ENCODE measurements at places on chromosomes 3 and 15. TPM values are rescaled to one million over a fixed set of nuclear protein-coding genes. Genes with fewer than 3 reads are reported as not detected.

- DNase-seq, result peak; percentile 16
Measured at GRCh38 chr3:197793247-197793646, 2.2 kb downstream of the LRCH3 start.

DNA sequence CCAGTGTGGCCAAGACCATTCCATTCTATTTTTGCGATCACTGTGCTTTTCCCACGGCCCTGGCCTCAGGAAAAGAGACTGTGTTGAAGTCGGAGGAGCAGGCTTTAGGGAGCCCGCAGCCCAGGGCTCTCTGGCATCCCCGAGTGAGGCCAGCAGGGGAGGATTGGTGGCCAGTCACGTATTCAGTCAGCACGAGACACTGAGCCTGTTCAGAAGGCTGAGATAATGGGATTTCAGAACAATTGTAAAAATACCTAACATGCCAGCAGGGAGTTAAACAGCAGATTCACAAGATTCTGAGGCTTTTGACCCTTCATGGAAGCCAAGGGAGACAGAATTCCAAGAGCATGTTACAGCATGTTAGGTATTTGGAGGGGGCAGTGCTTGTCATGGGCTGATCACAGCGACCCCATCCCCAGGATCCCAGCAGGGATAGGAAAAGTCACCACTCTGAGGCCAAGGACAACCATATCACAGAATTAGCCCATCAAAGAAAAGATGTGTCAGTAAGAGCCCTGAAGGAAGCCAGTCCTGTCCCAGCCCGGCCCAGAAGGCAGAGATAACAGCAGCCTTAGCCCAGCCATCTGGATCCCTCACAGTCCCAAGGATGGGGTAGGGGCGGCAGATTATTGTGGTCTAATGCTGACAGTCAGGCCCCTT is 40.6 kb downstream of the AMOTL2 start:
- peak; percentile 63 for DNase-seq

DNA sequence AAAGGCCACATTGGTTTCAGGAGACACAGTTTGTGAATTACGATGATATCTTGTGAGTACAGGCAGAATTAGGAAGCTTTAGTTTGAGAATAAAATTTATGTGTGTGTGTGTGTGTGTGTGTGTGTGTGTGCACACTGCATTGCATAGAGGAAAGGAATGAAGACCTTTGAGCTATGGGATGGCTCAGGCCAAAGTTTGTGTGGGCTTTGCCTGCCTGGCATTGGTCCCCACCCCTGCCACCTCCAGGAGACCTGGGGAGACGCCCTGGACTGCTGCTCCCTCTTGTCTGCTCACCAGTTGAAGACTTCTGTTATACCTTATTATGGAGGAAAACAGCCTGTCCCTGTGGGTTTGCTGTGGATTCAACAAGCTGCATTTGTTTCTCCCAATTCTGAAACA is 37.2 kb downstream of the TIGIT start:
- DNase-seq, result no peak

DNA sequence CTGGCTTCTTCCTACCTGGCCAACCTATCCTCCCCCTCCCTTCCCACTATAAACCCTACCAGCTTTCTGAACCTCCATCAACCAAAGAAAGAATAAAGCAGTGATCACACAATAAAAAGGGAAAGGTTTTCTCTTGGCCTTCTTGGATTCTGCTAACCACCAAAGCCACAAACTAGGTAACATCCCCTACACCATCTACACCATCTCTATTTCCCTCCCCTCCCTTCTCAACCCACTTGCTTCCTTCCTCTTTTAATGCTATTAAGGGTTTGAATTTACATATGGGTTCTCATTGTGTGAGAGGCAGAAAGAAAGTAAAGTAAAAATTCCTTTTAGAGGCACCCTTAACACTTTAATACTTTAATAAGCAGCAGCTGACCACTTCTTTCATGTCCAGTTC is 25.8 kb upstream of the RSL24D1 start:
- no peak for DNase-seq

DNA sequence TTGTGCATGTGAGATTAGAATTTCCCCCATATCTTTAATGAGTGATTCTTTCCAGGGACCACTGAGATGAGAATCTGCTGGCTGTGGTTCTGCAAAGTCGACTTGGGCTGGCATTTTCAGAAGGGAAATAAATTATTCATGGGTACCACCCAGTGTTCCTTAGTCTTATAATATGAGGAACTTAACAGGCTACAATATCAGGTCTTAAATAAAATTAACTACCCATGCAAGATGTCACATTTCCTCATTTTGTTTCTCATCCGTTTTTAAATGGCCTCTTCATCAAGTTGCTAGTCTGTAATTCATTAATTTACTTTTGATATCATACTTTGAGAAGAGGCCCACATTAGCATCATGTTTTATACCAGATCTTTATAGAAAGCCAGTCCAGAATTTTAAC is 58.3 kb upstream of the SKOR1 start:
- DNase-seq, result no peak

DNA sequence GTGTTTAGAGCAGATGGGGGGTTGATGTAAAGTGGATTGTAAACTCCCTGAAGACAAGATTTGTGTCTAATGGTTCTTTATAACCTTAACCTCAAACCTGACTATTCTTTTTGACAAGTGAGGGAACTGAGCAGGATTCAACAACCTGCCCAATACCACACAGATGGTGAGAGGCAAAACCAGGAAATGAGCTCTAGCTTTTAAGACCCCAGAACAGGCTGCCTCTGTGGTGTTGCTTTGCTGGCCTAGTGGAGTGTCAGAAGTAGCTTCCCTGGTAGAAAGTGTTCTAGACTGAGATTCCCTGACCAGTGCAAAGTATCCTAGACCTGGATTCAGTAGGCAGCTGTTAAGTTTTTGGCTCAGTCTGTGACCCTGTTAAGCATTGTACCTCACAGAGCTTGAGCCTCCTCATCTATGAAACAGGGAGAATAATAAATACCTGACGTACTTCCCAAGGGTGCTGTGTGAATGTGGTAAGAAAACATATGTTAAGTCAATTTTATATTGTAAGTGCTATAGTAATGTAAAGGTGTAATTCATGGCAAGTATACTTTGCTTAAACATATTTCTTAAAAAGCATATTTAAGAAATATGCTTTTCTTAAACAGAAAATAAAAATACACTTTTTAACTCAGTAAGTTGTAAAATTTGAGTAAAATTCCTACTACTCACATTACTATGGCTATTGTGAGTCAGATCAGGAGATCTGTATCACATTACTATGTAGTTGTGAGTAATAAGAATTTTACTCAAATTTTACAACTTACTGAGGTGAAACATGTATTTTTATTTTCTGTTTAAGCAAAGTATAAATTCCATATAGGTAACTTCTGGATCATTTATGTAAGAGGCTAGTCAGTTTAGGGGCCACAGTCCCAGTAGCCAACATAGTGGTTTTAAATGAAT is 8.8 kb downstream of the GPR87 start:
- DNase-seq, result no peak

DNA sequence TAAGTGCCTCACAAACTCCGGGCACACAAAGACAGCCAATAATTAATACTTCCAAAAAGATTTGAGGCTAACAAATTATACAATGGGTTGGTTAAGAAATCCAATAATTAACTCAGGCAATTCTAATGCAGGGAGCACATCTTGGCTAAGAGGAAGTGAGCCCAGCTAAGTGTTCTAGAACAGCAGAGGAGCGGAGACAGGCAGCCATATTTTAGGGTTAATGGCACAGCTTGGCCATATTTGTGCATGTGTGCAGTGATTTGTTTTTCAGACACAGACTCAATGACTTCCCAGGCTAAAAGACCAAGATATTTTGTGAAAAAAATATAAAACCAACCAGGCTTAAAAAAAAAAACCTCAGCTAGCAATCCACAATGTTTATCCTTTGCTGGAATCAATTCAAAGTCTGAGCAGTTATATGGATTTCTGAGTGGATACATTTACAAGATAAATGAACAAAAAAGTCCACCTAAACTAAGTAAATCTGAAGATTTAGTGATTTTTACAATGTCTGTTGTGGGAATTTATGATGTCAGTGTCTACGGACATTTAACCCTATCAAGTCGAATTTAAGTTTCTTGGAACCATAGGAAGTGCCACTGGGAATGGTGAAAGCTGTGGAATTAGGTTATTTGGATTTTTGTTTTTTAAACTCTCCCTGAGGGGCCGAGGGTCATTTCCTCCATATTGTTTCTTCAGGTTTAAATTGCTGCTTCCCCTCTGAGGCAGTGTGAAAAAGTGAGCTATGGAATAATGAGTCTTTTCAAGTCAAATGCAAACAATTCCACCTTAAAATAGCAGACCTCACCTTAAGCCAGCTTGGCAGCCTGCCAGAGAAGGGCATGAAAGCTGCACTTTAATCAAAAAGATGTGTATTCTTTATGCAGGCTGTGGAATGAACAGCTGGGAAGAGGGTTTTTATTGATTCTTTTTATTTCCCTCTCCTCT is 413.7 kb upstream of the TBL1XR1 start:
- no peak for DNase-seq

DNA sequence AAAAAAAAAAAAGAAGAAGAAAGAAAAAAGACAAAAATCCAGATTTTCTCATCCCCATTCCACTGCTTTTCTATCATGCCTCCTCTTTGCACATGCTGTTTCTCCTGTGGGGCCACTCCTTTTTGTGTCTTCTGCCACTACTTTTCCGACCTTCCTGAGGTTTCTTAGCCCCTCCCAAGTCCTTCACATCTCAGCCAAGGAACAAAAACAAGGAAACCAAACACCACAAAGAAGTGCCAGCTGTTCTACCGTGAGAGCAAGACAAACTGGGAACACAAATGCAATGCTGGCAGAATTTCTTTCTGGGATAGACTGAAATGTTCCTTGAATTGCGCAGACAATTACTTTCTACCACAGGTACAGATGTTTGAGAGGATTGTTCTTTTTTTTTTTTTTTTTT is 83.2 kb downstream of the MB21D2 start:
- DNase-seq, result no peak

- DNase-seq, result no peak
Measured at GRCh38 chr3:196670339-196670738, 30.8 kb downstream of the NRROS start.

DNA sequence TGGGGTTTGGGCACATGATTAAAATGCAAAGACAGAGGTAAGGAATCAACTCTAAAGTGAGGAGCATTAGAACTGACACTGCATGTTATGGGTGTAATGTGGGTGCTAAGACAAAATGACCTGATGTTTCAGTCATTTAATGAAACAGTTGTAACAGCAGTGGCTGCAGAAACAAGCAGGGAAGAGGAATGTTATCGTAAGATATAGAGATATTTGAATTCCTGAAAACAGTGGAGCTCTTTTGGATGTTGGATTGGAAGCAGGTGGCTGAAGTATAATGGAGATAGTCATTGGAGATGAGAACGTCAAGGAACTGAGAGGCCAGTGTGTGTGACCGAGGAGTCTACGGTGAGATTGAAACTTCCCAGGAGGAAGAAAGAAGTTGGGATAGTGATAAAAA is 1065.2 kb downstream of the ZPLD1 start:
- DNase-seq, result no peak

DNA sequence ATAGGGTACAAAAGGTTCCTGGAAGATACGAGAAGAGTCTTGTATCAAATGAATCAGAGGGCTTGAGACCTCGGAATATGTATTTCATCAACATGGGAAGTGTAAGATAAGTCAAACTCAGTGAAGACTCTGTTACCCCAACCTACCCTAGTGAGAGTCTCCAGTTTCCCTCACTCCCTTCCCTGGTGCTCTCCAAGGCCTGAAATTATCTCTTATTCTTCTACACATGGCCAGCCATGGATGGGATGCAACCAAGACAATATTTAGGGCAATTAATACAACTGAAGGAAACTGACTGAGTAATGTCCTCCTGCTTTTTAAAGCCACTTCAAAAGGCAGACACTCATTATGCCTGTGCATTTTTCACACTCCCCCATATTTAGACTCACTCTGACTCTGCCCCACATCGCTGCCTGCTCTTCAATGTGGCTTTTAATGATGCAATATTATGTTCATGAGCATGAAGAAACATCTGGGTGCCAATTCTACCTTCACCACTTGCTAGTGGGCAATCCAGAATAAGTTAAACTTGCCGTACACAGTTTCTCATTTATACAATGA is 137.1 kb upstream of the THBS1 start:
- no peak for DNase-seq

DNA sequence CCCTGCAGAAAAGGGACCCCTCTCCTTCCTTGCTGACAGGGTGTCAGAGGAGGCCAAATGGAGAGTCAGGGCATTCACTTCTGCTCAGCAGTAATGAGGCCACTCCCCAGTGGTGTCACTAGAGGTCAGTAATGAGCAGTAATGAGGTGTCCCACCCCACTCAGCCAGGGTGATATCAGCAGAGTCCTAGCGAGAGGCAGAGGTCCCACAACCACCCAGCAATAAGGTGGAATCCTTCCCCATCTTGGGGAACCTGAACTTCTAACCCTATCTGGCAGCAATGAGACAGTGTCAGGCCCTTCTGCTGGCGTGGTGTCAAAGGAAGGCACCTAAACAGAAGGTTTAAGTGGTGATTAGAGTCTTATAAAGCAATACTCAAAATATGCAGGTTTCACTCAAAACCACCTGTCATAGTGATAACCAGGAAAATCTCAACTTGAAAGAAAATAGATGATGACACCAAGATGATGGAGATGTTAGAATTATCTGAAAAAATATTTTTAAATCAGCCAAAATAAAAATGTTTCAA is 12.9 kb downstream of the OCA2 start:
- peak; percentile 33 for DNase-seq

DNA sequence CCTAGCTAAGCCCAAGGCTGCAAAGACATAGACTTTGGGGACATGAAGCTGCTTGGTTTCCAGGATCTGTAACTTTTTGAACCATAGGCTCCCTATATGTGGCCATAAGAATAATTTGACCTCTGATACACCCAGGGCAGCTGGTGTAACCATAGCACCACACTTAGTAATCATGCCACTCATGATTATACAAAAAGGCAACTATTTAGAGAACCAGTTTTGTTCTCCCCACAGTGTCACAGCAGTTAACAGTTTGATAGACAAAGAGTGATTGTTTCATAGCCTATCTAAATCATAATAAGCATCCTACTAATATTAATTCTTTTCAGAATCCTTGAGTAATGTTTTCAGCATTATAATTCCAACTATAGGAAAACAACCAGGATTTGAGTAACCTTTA is 334.9 kb downstream of the NEK10 start:
- DNase-seq, result no peak

Gene DOCK3
- 0.26 TPM for total RNA-seq

Gene PLA2G4E
- total RNA-seq, result not detected

Gene TIPARP
- 16.5 TPM for total RNA-seq

Gene BOC
- total RNA-seq, result 0.49 TPM
